ENCODE measurements at places on chromosomes 1 and 21.

DNA sequence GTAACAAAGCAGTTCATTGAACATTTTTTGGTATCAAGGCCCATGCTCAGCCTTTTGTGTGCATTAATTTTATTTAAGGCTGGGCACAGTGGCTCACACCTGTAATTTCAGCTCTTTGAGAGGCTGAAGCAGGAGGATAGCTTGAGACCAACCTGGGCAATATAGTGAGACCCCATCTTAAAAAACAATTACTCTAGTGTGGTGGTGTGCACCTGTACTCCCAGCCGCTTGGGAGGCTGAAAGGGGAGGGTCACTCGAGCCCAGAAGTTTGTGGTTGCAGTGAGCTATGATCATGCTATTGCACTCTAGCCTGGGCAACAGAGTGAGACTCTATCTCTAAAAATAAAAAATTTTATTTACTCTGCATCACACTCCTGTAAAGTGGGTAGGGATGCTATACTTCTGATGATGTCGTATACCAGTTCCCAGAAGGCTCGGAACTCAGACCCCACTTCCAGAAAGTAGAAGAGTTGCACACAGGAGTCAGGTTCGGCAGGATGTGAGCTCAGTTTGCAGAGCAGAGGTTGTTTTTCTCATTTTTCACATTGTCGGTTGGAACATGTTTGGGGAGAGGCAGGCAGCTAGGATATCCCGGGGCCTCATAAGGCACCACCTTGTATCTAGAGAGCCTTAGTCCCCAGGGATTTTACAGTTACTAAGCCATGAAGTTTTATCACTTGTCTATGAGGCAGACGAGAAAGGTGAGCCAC, 144.6 kb downstream of the GALNT2 start:
- DNase-seq = no peak

- DNase-seq = no peak
Observed at GRCh38 chr1:111139324-111139955, 453 bp downstream of the DRAM2 start.

DNA sequence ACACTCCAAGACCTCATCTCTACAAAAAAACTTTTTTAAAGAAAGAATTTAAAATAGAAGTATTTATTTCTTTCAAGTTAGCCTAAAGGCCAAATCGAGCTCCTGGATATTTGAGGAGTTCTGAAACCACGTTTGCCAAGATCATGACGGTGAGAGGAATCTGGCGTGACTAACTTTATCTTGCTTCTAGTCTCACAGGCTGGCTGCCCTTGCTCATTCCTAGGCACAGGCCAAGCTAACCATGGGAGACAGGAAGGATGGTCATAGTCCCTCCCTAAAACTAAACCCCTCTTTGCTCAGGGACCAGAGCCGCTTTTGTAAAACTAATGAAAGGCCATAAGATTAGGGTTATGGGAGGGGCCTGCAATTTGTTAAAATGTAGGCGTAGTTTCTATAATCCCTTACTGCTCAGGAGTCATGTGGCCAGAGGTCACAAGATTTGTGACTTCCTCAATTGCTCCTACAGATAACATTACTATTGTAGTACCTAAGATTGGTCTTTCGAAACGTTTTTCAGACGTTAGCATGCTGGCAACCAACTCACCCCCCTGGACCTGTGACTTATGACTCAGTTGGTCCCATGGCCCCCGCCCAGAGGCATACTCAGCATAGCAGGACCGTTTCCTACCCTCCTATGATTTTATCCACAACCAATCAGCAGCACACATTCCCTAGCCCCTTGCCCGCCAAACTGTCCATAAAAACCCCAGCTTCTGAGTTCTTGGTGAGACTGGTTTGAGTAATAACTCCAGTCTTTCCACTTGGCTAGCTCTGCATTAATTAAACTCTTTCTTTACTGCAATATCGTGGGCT, 425.0 kb downstream of the SMYD3 start:
- DNase-seq = no peak

DNA sequence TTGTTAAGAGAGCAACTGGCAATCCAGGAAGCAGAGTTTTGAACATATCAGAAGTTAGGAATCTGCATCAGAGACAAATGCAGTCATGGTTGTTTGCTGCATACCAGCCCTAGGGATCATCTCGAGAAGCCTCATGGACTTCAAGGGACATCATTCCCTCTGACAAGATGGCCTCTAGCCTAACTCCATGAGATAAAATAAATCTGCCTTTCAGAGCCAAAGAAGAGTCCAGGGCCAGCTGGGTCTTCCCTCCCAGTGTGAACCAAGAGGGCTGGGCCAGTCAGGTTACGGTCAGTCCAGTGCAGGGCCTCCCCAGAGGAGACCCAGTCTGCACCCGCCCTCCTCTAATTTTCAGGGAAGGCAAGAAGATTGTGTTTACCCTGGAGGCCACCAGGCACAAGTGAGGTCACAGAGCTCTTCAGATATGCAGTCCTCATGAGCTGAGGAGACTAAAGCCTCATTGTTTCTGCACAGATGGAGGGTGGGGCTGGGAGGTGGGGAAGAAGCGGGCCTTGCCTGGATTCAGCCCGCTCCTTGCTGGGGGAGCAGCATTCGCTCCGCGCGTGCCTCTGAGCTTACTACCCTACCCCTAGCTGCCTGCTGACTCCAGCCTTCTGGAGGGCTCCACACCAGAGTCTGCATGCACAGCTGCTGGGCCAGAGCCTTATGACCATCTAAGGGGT, 52.8 kb downstream of the CAPN2 start:
- DNase-seq = no peak

GRCh38 chr21:37855647-37856625, 60.3 kb downstream of the KCNJ6 start:
- DNase-seq = no peak

DNA sequence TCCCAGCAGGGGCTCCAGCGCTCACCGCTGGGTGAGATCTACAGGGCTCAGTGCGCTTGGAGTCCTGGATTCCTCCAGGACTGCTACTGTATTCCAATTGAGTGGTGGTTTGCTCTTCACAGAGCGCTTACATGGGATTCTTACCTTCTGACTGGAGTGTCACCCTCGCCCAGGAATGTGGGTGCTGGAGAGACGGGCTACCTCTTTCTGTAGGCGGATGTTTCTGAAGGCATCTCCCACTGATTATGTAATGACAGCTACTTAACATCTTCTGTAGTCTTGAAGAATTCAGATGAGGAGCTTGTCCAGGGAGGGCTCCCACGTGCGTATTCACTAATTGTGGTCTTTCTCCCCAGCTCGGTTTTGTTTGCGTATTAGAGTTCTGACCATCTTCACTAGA, 154.2 kb downstream of the DYRK1A start:
- DNase-seq = no peak

DNA sequence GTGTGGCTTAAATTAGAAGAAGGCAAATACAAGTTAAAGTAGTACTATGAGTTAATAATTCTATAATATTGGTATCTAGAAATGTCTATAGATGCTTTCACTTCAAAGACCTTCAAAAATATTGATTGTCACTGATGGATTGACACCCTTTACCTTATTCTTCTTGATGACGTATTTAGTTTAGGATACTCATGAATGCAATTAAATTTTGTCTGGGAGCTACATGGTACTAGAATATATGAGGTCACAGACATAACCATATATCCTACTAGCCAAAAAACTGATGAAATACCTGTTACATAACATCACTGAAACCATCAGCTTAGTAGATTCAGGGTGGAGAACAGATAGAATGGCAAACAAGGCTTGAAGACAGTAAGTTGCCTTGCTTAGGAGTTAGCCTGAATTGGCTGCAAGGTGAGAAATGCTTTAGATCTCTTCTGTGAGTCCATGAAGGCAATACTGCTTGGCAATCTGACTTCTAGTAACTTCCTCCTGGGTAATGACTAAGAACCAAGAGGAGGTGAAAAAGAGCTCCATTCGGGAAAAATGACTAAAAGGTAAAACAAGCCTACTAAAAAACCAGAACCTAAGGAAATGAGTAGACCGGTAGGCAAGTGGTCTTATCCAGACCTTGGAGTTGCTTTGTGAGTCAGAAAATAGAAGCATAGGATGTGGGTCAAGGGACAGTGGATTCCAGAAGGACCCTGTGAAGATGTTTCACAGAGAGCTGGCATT, 16.9 kb upstream of the ARHGAP29 start:
- no peak for DNase-seq

DNA sequence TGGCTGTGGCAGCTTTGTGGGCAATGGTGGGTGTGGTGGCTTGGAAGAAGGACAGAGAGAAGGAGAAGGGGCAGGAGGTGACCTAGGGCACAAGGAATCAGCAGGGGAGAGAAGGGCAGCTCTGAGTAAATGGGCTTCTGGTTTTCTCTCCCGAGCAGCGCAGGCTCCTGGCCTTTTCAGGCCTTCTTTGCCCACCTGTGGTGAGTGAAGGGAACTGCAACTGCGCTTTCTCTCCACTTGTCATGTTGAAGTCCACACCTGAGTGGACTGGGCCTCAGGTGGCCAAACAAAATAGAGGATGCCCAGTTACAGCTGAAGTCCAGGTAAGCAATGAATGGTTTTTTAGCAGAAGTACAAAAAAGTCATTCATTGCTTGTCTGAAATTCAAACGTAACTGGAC, 29.4 kb upstream of the KCNA10 start:
- no peak for DNase-seq

GRCh38 chr1:197062692-197063091, 4.4 kb downstream of the F13B start:
- DNase-seq = no peak

DNA sequence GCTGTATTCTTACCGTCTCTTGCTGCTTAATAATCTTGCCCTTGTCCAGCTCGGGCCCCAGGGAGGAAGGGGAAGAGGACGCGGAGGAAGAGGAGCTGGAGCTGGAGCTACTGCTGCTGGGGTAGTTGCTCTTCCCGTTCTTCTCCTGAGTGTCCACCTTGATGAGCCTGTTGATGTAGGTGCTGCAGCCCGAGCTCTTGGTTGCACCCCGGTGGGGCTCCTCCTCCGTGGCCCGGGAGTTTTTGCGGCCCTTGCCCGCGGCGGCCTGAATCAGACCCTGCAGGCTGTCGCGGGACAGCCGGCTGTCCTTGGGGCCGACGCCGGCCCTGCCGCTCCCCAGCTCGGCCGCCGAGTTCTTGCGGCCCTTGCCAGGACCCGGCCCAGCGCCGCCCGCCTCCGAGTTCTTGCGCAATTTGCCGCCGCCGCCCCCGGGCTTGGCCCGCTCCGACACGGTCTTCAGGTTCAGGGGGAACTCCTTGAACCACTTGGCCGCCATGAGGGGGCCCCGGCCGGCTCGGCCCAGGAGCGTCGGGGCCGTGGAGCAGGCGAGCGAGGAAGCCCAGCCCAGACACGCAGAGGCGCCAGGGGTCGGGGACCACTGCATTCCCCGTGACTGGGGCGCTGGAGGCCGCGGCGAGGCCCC, 475 bp upstream of the TDRD10 start:
- no peak for DNase-seq

DNA sequence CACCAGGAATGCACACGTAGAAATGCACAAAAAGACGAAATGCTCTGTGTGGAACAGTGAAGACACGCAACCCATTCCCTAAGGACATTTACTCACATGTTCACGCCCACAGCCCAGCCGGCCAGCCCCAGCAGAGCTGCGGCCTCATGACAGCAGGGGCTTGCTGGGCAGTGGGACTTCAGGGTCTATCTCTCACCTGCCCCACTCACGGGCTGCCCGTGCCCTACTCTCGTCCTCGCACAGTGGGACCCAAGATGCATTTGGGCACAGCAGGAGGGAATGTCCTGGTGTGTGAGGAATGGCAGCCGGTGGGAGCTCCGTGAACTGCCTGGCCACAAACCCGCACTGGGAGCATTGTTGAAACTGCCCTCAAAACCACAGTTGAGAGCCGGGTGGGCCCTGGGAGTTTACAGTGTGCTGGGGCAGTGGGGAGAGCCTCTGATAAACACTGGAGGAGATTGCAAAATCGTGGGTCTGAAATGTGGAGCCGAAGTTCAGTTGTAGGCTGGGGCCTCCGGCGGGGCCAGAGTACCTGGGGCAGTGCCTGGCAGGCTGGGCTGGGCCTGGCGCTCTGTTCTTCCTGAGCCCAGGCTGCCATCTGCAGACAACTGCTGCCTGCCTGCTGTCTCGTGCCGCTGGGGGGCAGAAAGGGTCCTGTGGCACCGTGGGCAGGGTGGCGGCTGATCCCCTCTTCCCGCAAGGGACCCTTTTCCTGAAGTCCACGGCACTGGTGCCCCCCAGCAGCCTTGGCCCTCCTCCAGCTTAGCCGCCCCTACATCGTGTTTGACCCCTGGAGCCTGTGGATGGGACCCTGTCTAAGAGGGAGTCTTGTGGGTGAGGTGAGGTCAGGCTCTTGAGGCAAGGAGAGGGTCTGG, 20.7 kb upstream of the POFUT2 start:
- DNase-seq = no peak

DNA sequence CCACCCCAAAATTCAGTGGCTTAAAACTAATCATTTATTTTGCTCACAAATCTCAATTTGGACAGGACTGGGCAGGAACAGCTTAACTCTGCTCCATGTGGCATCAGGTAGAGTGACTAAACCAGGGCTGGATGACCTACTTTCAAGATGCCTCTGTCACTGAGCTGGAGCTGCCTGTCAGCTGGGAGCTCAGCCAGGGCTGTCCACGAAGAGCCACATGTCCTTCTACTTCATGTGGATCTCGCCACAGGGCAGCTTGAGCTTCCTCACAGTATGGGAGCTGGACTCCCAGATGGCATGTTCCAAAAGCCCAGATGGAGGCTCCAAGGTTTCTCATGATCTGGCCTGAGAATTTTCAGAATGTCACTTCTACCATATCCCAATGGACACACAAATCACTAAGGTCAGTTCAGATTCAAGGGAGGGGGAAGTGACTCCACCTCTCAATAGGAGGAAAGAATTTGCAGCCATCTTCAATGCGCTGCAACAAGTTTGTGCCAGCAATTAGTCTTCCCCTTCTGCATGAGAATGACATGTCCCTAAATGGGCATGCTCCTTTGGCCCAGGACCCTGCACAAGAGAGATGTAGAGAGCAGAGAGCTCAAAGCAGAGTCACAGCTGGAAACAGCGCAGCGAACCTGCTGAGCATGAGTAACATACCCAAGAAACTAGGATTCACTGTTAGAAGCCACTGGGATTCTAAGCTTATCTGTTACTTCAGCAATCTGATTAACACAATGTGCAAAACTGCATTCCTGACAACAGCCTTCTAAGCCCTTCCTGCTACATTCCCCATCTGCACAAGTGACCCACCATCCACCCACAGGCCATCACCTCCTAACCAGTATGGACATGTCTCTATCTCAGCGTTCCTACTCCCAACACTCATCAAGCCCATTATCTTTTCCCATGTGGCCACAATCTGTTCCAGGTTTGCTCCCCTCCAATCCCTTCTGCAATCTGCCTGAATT, 17.0 kb downstream of the HLCS start:
- no peak for DNase-seq

- no peak for DNase-seq
Observed at GRCh38 chr1:82893712-82894470, 1093.2 kb downstream of the ADGRL2 start.

DNA sequence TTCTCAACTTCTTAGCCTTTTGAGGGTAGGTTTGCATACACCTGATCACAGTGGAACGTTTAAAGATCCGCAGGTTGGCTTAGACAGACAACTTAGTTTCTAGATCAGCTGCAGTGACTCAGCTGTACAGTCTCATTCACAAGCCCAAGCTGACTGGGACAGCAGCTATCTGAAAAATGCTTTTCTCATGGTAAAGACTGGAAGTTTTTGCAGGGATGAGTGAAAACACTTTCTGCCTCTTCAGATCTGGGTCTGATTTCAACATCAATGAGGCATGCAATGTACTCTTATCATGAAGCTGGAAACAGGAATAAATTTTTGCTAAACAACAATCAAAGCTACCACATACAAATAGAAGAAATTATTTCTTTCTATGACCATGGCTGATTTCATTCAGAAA, 61.1 kb upstream of the PTBP2 start:
- no peak for DNase-seq
